Esophagus squamous epithelium (tissue), 5 donors: ENCODE measurements at places on chromosomes 7 and 10.

- DNase-seq: no peak
Measured at GRCh38 chr7:148699782-148700629, 1.3 kb downstream of the CUL1 start.

DNA sequence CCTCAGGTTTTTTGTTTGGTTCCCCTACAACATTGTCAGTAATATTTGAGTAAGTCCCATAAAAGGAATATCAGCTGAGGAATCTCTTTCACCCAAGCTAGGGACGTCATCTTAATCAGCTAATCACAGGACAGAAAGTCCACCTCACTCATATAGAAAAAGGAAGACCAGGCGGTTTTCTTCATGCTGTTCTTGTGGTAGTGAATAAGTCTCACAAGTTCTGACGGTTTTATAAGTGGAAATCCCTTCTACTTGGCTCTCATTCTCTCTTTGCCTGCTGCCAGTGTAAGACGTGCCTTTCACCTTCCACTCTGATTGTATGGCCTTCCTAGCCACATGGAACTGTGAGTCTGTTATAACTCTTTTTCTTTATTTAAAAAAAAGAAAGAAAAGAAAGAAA lies 308.1 kb upstream of the PFKP start:
- DNase-seq: no peak

GRCh38 chr7:157949711-157950110 lies 612.9 kb downstream of the DNAJB6 start:
- no peak for DNase-seq

GRCh38 chr7:100545360-100546128 lies 6.5 kb downstream of the AGFG2 start:
- no peak for DNase-seq

GRCh38 chr7:67406976-67407375 lies 410.3 kb downstream of the TYW1 start:
- DNase-seq: no peak

GRCh38 chr10:51700228-51700817 lies 928 bp upstream of the CSTF2T start:
- no peak for DNase-seq

- DNase-seq: no peak
Measured at GRCh38 chr7:34191162-34191561, 285.8 kb downstream of the BMPER start.

DNA sequence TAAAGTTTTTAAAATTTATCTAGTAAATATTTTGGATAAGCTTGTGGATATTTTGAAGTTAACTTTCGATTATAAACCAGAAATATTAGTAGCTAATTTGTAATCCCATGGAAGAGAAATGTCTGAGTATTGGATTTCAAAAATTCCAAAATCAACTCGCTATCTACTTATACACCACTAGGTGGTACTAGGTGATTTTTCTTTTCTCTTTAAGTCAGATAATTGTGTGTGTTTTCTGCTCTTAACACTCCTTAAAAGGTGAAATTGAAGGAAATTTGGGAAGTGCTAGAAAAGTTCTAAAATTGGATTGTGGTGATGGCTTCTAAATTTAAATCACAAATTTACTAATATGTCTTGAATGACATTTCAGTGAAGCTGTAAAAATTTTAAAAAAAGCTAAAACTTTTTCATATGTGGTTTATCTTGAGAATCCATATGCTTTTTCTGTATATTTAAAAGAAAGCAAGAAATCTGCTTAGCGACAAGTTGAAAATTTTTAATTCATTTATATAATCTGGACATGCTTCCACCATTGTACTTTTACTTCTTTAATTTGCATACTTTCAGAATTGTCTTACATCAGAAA lies 90.2 kb downstream of the IPMK start:
- DNase-seq: no peak

DNA sequence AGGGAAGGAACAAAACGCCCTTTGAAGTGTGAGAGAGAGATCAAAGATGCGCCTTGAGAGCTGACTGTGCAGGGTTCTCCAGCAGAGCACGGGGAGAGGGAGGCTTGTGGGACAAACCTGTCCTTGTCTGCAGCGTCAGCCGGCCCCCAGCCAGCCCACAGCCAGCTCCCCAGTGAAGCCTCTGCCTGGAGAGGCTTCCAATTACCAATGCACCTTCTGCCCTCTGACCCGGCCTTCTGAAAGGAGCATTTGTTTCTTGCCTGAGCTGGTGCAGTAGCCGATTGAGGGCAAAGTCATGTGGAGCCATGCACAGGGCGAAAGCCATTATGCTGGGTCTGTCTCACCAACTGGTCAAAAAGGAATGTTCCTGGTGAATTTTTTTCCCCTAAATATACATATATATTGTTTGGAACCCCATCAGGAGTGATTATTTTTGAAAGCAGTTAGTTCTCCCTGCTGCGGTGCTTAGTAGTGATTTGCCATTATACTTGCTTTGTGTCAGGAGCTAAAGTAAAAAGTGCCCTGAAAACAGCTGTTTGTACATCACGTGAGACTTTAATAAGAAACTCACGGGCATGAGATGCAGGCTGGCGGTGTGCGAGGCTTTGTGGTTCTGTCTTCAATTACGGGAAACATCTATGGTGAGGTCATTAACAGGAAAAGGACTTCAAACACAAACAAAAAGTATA lies 268.6 kb downstream of the KLF6 start:
- no peak for DNase-seq

- no peak for DNase-seq
Measured at GRCh38 chr10:1343176-1343575, 287.0 kb downstream of the WDR37 start.

DNA sequence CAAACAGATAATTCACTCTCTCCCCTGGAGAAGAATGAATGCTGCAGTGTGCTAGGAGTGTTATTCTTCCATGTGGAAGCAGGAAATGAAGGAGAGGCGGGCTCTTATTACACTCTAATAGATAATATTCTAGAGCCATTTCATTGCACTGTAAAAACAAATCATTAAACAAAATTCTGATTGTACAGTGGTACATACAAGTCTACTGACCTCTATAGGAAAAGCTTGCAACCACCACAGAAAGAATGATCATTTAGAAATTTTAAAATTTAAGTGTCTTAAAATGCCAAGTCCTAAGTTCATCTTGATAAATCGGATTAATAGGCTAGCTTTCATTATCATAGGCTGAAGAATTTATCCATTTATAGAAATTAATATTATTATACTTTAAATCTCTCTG lies 960.3 kb upstream of the LRRN3 start:
- DNase-seq: no peak

GRCh38 chr10:132363921-132364593 lies 32.1 kb downstream of the LRRC27 start:
- no peak for DNase-seq

- no peak for DNase-seq
Measured at GRCh38 chr10:53256623-53257022, 484.0 kb upstream of the MBL2 start.

- no peak for DNase-seq
Measured at GRCh38 chr7:84633-85020, 107.7 kb upstream of the FAM20C start.

GRCh38 chr7:39745320-39745719 lies 121.9 kb downstream of the RALA start:
- no peak for DNase-seq

DNA sequence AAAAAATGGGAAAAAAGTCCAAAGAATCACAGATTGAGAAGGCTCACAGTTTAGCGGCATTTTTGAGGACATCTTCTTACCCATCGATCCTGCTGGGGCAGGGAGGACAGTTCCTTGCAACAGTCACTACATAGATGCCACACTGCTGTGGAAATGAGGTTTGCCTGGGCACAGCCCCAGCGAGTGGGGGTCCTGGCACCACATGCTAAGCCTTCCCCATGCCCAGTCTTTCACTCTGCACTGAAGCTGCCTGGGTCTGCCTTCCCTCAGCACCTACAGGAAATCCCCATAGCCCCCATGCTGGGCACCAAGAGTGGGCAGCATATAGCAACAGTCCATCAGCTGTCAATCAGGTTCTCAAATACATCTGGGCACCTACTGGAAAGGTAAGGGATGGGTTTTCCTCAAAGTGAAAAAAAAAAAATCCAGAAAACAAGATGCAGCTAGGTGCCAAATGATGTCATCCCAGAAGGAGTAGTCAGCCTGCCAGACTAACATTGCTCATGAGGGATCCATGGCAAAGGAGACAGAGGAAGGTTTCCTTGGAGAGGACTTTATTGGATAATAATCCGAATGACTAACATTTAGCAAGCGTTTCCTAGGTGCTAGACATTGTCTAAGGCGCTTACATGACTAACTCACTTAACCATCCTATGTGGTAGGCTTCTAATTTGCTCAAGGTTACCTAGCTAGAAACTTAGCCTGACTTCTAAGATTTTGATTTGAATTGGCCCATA lies 125.7 kb upstream of the CXCL12 start:
- no peak for DNase-seq

- no peak for DNase-seq
Measured at GRCh38 chr7:123599766-123600165, 1.9 kb upstream of the ASB15 start.

GRCh38 chr10:48551861-48552591 lies 52.8 kb downstream of the ARHGAP22 start:
- no peak for DNase-seq

GRCh38 chr10:80196270-80196949 lies 8.9 kb downstream of the ANXA11 start:
- DNase-seq: no peak

GRCh38 chr7:35024298-35024697 lies 13.0 kb downstream of the DPY19L1 start:
- DNase-seq: no peak

- no peak for DNase-seq
Measured at GRCh38 chr7:48148311-48148710, 22.9 kb upstream of the ABCA13 start.

- no peak for DNase-seq
Measured at GRCh38 chr7:86916277-86916825, 143.1 kb downstream of the ELAPOR2 start.

- no peak for DNase-seq
Measured at GRCh38 chr7:39910108-39910869, 39.8 kb upstream of the CDK13 start.

DNA sequence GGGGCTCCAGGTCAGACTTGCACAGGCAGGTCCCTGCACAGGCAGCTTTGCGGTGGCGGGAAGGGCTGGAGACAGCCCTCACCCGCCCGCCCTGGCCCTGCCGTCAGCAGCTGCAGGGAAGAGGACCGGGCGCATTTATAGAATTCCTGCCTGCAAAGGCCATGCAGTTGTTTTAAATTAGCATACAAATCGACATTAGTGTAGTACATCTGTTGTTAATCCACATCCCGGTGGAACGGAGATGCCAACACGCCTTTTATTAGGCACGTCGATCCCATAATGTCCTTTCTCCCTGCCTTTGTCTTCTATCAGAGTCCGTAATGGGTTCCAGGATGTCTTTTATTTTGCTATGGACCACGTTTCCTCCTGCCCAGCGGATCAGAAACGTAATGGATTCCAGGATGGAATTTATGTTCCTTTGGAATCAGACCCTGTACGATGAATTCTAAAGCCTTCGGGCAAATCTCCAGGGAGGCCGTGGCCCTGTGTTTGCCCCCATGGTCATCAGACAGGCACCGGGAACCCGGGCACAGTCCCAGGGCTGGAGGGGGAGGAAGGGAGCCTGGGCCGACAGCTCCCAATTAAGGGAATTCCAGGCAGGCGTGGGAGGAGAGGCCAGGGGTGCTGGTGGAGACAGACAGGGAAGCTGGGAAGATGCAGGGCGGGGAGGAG lies 123.9 kb downstream of the COL26A1 start:
- no peak for DNase-seq

DNA sequence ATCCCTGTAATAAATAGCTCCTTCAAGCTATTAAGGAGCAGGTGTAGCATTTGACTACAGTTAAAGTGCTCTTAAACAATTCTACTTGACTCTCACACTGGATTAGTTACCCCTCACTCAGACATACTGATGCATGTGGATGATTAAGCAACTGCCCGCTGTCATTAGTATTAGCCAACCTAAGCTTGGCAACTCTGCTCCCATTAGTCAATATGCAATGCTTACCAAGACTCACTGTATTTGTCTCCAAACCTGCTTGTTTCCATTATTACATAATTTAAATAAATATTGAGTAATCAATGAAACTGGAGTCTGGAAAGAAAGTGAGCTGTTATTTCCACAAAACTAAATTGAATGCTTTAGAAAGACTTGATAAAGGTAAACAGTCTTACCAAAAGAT lies 144.0 kb upstream of the ASAH2 start:
- no peak for DNase-seq

DNA sequence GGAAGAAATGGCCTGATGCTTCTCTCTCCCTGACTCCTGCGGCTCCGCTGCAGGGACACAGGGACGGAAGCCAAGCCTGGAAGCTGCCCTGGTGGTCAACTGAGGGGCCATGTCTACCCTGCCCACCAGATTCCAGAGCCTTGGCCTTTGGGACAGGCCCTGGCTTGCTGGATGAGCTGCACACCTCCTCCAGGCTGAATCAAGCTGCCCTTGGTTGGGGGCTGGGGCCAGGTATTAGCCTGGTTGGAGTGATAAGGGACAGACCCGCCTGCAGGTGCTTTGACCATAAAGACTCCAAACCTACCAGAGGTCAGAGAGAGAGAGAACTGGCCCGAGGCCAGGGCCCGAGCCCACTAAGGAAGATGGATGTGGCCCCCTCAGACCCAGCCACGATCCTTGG lies 30.1 kb downstream of the CRHR2 start:
- DNase-seq: no peak

DNA sequence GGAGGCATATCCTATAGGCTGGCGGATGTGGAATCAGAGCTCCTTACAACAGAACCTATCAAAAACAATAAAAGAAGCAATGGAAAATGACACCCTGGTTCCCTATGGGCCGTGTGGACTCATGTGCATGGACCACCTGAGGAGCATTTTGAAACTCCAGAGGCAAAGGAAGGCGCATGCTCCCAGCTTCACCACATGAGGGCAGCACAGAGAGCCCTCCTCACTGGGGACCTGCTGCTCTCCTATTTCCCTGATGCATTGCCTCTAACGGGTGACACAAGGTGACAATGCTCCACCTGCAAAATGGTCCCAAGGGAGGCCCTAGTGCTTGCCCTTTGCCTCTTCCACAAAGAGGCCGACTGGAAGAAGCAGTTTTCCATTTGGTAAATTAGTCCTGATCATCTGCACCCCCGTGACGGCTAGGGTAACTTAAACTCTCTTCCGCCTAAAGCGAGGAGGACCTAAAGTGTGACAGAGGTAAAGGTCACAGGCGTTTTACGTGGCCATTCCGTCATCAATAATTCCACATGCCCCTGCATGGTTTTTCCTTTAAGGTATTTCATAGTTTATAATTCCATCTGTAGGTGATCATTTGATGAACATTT lies 67.7 kb downstream of the GPAM start:
- DNase-seq: no peak

GRCh38 chr10:104351061-104351702 lies 2.5 kb upstream of the CFAP58 start:
- DNase-seq: no peak
